ENCODE measurements at places on chromosomes 2 and 18.

DNA sequence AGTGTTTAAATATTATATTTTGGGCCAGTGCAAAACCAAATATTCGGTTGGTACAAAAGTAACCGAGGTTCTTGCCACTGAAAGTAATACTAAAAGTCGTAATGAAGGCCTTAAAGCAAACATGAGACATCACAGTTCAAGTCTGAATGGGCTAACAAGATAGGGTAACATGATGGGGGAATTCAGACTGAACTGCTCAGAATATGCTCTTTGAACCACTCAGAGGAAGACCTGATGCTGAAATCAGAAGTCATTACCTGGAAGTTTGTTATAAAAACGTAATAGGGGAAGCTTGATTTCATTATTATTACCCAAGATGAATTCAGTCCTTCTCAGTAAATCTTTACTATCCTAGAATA lies 26.6 kb downstream of the CDKL4 start:
- DNase-seq: no peak

- no peak for DNase-seq
Observed at GRCh38 chr2:212539072-212539880, 674 bp upstream of the ERBB4 start.

DNA sequence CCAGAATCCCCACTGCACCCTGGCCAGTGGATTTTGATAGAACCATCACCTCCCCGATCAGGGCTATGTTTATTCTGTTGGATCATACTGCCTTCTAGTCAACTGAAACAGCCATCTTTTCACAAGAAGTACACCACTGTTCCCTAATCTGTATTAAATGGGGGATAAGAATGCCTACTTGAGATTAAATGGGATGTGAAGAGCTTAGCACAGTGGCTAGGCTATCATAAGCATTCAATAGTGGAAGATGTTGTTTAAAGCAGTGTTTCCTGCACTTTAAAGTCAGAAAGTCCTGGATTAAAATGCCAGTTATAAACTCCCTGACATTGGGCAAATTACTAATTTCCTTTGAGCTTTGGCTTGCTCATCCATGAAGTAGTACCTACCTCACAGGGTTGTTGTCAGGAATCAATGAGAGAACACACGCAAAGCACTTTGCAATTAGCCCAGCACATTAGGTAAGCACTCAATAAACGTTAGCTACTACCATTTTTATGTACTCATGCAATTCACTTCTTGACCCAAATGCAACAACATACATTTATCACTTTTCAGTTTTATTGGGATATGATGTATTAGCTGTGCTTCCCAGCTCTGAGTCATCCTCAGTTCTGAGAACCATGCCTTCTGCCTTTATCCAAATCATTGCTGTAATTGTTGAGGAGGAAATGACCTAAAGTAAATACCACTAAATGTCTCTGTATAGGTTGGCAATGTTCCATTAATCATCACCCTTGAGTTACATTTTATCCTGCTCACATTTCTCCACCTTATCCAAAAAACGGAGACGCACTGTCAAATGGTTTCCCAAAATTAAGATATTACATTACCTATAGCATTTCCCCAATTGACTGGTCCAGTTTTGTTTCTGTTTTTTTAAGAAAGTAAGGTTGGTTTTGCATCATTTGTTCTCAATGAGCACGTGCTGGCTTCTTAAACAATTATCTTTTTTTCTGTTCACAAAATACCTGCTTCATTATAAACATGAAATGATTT lies 2.1 kb downstream of the TMEM247 start:
- DNase-seq: no peak

GRCh38 chr2:39488450-39488849 lies 51.4 kb upstream of the MAP4K3 start:
- no peak for DNase-seq

DNA sequence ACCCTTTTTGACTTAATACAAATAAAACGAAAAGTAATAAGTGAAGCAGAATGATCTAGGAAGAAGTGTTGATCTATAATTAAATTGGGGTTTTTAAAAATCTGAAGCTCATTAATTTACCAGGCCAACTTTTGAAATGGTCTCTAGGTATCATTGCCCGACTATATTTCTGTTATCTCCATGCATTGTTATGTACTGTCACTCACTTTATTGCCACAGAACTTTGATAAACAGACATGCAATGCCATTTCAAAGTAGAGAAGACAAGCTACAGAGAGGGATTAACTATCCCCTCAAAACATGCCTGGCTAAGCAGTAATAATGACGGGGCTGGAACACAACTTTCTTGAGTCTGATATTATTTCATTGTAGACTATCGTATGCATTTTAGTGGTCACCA lies 147.6 kb upstream of the ITGA4 start:
- no peak for DNase-seq

DNA sequence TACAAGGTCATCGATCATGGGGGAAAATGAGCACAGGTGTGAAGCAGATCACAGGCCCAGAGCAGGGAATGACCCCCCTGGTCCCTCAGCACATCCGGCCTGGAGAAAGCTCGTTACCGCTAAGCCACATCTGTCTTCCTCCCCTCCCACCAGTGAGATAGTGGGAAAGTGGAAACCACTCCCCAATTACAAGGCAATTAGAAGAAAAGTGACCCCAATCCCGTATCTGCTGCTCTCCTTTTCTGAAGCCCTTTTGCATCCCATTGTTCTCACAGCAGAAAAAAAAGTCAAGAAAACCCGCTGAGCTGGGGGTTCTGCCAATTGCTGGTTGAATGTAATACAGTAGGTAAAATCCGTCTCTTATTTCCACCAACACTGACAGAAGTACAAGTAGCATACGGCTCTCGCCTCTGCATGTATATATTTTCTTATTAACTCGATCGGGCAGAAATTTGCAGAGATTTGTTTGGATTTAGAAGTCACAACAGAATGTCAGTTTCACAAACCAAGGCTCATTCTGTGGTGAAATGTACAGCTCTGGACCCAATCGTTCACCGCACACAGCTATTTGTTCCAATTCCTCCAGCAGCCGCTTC lies 287.0 kb downstream of the TCF4 start:
- no peak for DNase-seq

GRCh38 chr18:39838831-39839230 lies 2116.2 kb upstream of the PIK3C3 start:
- no peak for DNase-seq

DNA sequence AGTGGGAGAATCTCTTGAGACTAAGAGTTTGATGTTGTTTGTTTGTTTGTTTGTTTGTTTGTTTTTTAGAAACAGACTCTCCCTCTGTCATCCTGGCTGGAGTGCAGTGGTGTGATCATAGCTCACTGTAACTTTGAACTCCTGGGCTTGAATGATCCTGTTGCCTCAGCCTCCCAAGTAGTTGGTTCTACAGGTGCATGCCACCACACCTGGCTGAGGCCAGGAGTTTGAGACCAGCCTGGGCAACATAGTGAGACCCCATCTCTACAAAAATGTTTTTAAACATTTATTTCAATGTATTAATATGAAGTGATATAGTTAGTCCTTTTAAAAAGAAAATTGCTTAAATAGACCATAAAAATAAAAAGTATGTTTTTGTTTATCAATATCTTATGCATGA lies 35.6 kb downstream of the MAP3K19 start:
- DNase-seq: no peak

DNA sequence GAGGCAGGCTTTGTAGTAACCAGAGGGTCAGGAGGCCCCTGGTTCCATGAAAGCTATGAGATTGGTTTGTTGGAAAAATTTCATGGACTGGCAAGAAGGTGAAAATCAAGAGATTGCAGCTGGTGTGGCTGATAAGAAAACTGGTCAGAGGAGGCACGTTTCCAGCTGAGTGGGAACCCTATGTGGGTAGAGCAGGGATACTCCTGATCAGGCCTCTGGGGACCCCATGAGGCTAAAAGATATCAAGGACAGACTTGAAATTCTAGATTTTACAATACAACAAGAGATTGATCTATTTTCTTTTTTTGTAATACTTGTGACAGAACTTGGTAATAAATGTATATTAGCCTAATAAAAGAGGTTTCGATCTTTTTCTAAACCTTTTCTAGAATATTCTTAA lies 1615.1 kb downstream of the DPP10 start:
- DNase-seq: no peak

DNA sequence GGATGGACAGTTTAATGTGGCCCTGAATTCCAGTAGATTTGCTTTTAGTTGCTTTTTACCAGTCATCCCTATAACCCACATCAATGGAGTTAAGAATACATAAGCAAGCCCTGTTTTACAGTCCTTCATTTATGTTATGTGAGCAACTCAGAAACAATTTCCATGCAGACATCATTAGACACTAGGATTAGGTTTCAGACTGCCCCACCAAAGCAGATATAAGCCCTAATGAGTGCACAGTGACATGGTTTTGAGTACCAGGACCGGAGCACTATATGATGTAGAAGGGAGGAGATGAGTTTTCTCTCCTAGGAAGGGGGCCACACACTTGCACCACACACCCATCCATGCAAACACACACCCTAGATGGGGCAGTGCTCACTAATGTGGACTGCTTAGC lies 15.5 kb downstream of the KCNS3 start:
- DNase-seq: no peak
